ENCODE measurements at places on chromosomes 12 and 14.

GRCh38 chr12:26467351-26467750 is 272.0 kb downstream of the SSPN start:
- no peak for DNase-seq

GRCh38 chr12:15265875-15266274 is 44.7 kb upstream of the RERG start:
- DNase-seq, result peak; percentile 4

DNA sequence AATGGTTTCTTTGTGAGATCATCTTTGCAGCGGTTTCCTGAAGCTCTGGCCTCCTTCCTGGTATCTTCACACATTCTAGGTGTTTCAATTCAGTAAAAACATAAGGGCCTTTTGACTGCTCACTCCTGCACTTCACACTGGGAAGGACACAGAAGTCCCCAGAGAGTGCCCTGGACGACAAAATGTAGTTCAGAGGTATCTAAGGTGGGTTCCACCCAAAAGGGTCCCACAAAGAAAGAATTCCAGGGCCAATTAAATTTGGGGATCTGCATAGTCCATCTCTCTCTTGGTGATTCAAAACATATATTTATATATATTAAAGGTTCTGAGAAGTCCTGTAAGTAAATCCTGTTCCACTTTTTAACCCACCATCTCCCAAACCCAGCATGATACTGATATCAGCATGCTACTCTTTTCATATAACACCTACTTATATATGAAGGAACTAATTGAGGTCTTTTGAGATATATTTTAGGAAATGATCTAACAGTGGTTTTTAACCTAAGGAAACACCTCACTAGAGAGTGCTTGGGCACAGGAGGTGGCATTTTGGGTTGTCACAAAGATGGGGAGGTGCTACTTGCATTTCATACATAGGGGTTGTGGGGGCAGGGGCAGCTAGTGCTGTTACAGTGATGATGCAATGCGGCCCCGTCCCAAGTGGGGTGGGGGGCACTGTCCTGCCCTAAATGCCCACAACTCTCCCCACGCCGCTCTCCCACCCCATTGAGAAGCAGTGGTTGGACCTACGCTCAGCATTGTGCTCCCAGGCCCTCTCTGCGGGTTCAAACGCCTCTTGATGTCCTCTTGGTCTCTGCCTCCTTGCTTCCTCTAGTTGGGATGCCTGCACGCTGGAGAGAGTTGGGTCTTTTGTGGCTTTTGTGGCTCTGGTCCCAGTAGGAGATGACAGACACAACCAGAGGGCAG is 109.4 kb downstream of the ARF6 start:
- no peak for DNase-seq

DNA sequence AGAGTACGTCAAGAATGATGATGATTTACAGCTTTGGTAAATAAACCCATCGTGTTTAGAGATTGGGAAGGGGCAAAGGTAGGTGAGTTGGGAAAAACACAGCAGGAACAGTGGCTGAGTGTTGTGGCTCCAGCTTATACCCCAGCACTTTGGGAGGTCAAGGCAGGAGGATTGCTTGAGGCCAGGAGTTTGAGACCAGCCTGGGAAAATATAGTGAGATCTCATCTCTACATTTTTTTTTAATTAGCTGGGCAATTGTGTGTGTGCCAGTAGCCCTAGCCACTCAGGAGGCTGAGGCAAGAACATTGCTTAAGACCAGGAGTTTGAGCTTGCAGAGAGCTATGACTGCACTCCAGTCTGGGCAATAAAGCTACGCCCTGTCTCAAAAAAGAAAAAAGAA is 77.1 kb downstream of the RASSF9 start:
- DNase-seq, result no peak

- DNase-seq, result peak; percentile 75
These were observed 26.2 kb downstream of the KITLG start for GRCh38 chr12:88553941-88554658.

- DNase-seq, result no peak
These were observed 17.6 kb upstream of the FAM222A start for GRCh38 chr12:109695961-109696461.

DNA sequence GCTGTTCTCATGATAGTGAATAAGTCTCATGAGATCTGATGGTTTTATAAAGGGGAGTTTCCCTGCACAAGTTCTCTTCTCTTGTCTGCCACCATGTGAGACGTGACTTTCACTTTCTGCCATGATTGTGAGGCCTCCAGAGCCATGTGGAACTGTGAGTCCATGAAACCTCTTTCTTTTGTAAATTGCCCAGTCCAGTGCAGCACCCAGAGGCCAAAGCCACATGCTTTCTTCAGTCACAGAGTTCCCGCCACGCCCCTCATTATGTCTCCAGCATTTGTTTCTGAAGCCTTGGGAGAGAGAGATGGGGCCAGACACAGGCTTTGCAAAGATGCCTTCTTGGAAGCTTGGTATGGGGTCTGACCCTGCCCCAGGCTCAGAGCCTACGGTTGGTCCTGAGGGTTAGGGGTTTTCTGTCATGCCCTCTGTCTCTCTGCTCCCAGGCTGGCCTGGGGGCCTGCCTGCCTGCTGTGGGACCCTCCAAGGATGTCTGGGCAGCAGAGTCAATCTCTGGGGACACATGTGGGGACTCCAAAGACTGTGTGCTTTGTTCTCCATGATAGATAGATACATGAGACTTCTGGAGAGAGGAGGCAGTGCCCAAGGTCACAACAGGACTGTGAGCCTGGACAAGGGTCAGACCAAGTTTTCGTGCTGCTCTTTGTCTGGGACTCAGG is 114.1 kb upstream of the PRMT8 start:
- DNase-seq, result no peak

DNA sequence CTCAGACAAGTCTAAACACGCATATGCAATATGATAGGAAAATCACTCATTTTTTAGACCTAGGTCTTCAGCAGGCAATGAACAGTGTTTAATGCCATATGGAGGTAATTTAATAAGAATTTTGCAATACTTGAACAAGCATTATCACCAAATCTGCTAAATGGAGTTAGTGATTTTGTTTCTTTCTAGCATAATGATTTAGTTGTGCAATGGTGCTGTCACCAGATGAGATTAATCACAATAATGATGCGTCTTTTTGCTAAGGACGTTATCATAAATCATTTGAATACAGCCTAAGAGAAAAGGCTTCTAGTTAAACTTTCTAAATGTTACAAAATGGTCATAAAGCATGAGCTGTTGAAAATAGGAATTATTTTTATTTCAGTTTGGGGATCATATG is 170.0 kb upstream of the SLC16A7 start:
- peak; percentile 10 for DNase-seq

DNA sequence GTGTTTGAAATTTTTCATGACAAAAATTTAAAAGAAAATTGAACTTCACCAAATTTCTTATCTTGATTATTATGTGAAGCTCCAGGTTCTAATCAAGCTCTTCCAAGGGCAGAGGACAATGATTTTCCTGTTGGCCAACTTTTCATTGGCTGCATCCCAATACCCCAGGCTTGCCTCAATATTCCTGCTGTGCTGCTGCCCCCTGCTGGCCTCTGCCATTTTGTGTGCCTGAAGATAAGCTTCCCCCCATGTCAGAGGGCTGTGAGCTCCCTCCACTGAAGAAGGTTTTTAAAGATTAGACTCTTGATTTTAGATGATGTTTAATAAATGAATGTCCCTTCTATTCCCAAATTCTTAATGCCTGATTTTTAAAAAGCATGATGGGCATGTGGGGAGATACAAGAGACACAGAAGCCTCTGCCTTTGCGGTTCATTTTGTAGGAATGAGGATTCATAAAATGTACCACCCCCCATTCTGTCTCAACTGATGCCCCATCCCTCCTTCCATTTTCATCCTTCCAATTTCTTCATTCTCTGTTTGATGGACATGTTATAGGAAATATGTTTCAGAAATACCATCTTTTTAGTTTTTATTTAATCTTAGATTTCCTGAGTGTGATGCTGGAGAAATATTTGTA is 76.7 kb upstream of the RGS6 start:
- peak; percentile 71 for DNase-seq

GRCh38 chr12:108582509-108582908 is 15.4 kb downstream of the TMEM119 start:
- no peak for DNase-seq

DNA sequence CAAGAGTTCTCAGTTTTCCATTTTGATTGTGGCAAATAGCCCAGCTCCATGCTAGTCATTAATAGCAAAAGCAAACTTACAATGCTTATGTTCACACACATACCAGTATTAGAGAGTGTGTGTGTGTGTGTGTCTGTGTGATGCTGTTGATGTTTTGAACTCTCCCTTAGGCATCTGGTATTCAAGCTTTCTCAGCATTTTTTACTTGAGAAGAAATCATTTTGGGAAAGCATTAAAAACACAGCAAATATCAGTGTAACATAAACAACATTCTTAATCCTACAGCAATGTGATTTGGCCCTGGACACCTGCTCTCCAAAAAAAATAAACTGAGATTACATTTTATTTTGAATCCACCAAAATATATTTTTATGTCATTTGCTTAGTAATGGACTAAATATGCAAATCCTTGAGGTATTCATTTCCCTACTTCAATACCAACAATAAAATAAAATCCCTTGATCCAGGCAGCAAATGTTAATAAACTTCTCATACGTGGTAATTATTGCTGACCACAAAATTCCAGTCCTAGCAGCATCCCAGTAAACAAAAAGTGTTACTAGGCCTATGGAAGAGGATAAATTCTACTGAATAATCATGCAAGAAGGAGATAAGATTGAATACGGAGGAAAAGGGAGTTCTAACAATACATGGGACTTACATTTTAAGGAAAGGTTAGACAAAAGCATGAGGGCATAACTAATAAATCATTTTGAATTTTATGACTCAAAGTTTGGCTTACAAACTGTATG is 249.5 kb upstream of the CLEC14A start:
- no peak for DNase-seq

- no peak for DNase-seq
These were observed 17.0 kb upstream of the NUDT4 start for GRCh38 chr12:93360688-93361087.

DNA sequence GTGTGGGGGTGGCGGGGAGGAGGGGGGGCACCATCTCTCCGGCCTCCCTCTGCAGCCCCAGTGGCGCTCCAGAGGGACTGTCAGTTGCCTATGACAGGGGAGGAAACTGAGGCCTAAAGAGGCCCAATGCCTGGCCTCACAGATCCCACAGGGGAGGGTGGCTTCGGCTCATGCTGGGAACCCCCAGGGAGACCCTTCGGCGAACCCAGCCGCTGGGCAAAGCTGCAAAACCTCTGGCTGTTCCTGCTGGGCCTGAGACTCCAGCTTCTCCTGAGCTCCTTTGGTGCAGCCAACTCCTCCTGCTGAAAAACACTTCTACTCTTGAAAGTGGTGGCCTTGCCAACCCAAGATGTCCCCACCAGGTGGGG is 170.1 kb upstream of the RTL1 start:
- DNase-seq, result no peak

- no peak for DNase-seq
These were observed 318.2 kb downstream of the TMEM117 start for GRCh38 chr12:44154128-44154527.

DNA sequence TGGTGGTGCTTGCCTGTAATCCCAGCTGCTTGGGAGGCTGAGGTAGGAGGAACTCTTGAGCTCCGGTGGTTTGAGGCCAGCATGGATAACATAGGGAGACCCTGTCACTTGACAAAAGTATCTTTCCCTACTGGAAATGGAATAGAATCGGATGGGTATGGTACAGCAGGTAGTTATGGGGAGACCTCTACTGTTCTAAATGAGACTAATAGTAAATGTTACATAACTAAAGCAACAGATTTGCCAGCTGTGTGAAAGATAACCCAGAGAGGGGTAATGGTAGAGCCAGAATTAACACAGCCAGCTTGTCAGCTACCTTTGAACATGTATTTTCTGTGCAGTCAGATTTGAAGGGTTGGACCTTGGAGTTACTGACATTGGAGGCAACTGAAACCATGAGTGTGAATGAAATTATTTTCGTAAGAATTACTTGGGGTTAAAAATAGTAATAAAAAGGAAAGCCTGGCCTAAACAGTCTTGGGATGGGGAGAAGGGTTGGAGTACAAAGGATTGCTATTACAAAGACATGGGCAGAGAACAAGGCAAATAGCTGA is 21.7 kb upstream of the NUP107 start:
- DNase-seq, result no peak

DNA sequence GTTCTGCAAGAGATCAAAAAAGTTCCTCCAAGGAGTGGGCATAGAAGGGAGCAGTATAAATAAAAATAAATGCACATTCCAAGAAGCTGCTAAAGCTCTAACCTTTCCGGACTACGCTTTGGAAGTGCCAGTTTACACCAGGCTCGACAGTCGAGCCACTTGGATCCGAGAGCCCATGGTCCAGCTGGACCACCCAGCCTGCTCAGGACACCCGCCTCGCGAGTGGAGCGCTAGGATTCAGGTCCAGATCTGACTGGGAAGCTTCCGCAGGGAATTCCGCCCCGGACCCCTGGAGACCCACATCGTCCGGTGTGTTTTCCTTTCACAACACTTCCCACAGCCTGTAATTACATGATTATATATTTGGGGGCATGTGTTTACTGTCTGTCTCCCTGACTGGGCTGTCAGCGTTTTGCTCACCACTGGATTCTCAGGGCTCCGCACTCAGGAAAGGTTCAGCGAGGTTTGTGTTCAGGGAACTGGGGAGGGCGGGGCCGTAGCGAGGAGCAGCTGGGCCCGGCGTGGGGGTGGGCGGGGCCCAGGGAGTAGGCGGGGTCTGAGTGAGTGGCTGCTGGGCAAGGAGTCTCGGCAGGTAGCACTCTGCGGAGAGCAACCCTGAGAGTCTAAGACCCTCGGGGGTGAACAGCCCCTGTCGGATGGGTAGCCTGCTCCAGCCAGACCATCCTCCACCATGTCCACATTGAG is 52.3 kb upstream of the TMEM263 start:
- peak; percentile 41 for DNase-seq

All from fibroblast of skin of scalp (primary cell).